ENCODE measurements at places on chromosomes 6 and 20. TPM values are rescaled to one million over a fixed set of nuclear protein-coding genes. Genes with fewer than 3 reads are reported as not detected.

The ADAT2 gene
- total RNA-seq: 7.8 TPM

The METTL24 gene
- total RNA-seq: 2.3 TPM

The RNF114 gene
- 181 TPM for total RNA-seq

The GPSM3 gene
- 6.0 TPM for total RNA-seq

The AVP gene
- not detected for total RNA-seq

The GSTA3 gene
- not detected for total RNA-seq

DNA sequence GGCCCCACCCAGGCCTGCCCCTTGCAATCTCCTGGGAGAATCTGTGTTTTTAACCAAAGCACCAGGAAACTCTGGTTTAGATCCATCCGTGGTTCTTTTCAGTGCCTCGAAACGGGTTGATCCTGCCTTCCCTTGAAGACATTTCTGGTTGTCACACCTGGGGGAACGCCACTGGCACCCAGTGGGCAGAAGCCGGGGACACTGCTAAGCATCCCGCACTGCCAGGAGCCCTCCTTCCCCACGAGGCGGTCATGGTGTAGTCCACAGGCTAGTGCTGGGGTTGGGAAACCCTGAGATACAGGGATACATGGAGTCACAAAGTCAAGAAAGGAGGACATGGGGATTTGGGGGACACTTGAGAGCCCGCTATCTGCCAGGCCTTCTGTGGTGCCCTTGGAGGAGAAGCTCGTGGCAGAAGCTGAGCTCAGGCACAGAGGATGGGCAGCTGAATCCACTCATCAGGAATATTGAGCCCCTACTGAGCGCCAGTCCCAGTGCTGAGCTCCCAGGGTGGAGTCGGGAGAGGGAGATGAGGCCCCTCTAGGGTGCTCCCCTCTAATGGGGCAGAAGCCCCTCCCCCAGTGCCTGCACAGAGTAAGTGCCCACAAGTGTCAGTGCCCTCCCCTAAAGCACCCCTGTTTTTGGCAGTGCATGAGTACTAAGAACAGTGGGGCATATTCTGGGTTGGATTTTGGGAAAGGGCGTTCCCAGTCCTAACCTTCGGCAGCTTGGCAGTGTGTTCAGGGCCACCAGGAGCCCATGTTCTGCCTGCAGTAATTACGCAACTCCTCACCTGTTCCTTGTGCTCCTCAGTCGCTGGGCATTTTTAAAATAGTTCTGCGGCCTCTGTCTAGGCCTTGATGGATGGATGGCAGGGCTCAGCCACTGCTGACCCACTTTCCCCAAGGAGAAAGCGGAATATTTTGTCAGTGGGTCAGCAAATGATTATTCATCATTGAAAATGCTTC, 25.6 kb upstream of the PHACTR3 start:
- H3K4me3 ChIP-seq: no peak overlapping the region
- no peaks in the 10 kb centered on the region for H3K4me1 ChIP-seq
- no peak for DNase-seq
- H3K27me3 ChIP-seq: no peaks in the 10 kb centered on the region

- no peak for DNase-seq
- H3K27ac ChIP-seq: no peak overlapping the region
- H3K4me1 ChIP-seq: no peaks in the 10 kb centered on the region
Measured at GRCh38 chr6:74507649-74508048, 698.2 kb downstream of the COL12A1 start.

DNA sequence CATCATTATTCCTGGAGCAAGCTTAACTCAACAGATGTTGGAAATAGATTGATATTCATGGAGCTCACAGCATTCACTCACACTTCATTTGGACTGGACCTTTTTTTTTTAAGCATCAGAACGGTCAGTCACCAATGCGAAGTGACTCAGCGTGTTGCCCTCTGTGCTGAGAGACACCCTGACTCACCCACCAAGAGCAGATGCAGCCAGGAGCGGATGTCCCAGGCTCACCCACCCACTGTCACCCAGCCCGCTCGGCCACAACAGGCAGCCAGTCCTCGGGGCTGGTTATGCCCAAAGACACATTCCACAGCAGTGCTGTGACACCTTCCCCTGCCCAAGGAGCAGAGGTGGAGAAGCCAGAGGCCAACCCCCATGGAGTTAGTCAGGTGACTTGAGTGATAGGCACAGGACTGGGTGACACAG, 15.7 kb downstream of the RNASET2 start:
- DNase-seq: no peak
- H3K36me3 ChIP-seq: no peaks in the 10 kb centered on the region
- no peak overlapping the region for H3K27ac ChIP-seq
- no peak overlapping the region for H3K4me3 ChIP-seq
- H3K4me1 ChIP-seq: no peaks in the 10 kb centered on the region

- DNase-seq: no peak
- no peaks in the 10 kb centered on the region for H3K27me3 ChIP-seq
- H3K4me3 ChIP-seq: no peak overlapping the region
- H3K4me1 ChIP-seq: no peaks in the 10 kb centered on the region
- H3K36me3 ChIP-seq: no peaks in the 10 kb centered on the region
Measured at GRCh38 chr20:15842872-15843271, 730.4 kb downstream of the KIF16B start.

DNA sequence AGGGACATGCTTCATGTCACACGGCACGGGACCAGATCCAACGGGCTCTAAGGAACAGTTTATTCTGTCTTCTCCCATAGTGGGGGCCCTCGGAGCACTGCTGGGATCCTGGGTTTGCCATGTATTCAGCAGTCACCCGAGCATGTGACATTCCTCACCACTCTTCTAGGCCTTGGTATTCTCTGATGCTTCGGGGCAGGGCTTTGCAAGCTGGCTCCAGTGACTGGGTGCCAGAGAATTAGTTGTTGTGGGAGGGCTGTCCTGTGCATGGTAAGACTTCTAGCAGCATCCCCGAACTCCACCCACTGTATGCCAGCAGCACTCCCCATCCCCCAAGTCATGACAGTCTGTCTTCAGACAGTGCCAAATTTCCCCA, 5.4 kb downstream of the CCN5 start:
- peaks cover 4% of the 10 kb centered on the region for H3K4me1 ChIP-seq
- H3K27me3 ChIP-seq: no peaks in the 10 kb centered on the region
- H3K36me3 ChIP-seq: no peaks in the 10 kb centered on the region
- no peak for DNase-seq
- H3K27ac ChIP-seq: no peak overlapping the region

DNA sequence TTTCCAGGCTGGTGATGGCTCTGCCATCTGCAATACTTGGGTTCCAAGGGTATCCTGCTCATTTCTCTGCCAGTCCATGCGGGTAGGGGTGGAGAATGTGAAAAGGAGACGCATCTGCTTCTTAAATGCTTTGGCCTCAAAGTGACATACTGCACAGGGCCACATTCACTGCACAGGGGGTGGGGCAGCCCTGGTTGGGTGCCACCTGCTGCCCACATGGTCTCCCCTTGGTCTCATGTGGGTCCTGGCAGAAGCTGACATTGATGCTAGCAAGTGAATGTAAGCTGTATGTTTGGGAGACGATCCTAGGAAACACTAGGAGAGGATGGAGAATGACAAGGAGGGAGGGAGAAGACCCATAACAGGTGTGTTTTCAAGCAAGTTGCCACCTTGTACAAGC, 140.9 kb downstream of the EDN3 start:
- no peak for DNase-seq
- no peaks in the 10 kb centered on the region for H3K36me3 ChIP-seq
- no peaks in the 10 kb centered on the region for H3K4me1 ChIP-seq

GRCh38 chr6:136103763-136104311, 146.3 kb downstream of the MTFR2 start:
- H3K4me3 ChIP-seq: no peak overlapping the region
- H3K27ac ChIP-seq: peak overlapping the region; percentile 19
- DNase-seq: peak; percentile 21
- no peaks in the 10 kb centered on the region for H3K27me3 ChIP-seq

DNA sequence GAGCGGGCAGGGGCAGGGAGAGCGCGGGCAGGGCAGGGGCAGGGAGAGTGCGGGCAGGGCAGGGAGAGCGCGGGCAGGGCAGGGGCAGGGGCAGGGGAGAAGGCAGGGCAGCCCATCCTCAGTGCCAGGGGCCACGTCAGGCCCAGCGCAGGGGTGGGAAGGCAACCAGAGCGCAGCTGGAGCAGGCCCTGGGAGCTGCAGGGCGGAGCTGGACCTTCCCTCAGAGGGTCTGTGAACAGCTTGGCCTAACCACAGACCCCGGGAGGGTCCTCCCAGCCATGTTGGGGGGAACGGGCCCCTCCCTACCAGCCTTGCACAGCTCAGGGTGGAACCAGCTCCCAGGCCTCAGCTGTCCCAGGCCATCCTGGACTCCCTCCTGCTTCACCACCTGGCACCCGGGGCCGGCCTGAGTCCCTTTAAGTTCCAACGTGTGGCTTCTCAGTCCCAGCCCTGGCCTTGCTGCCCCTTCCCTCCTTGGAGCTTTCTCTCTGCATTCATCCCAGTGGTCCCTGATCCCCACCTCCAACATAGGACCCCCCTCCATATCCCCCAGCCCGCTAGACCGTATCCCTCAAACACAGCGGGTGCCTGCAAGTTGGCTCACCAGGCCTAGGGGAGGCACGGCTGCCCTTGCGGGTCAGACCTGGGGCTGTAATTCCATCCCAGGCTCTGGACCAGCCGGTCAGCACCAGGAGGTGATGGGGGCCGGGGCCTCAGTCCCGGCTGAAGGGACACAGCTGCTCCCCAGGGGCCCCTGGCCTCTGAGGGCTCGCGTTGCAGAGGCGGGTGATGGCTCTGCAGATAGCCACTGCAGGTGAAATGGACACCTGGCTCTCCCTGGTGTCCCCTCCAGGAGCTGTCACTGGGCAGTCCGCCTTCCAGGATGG, 5.6 kb upstream of the ZBTB46 start:
- no peak for DNase-seq
- no peaks in the 10 kb centered on the region for H3K27me3 ChIP-seq
- no peak overlapping the region for H3K4me3 ChIP-seq
- peaks cover 24% of the 10 kb centered on the region for H3K4me1 ChIP-seq
- no peaks in the 10 kb centered on the region for H3K36me3 ChIP-seq
- no peak overlapping the region for H3K27ac ChIP-seq

DNA sequence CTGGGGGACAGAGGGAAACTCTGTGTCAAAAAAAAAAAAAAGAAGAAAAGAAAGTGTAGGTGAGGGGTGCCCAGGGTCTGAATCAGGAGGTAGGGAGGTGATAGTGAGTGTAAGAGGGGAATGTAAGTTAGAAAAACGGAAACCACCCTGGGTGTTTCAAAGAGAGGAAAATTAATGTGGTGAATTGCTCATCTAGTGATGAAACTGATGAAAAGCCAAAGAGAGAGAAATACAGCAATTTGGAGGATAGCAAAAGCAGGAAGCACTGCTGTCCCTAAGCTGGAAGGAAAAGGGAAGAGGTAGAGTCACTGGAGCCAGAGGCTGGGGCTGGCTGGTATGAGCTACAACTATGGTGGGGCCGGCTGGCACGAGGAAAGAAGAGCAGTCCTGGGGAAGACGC, 85.0 kb upstream of the CEP85L start:
- DNase-seq: no peak

DNA sequence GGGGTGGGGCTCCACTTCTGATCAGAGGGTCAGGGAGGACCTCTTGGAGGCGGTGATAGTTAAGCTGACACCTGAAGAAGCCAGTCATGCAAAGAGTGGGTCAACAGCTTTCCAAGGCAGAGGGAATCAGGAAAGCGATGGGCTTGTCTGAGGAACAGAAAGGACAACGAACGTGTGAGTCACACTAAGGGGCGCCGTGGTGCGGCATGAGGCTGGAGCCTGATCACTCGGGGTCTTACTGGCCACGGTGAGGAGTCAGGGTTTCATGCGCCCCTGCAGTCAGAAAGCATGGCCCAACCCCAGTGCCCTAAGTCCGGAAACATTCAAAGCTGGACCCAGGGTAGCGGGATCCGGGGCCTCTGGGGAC, 50.6 kb upstream of the SLC32A1 start:
- H3K27me3 ChIP-seq: no peaks in the 10 kb centered on the region
- no peak overlapping the region for H3K27ac ChIP-seq
- H3K36me3 ChIP-seq: no peaks in the 10 kb centered on the region
- no peak for DNase-seq
- no peak overlapping the region for H3K4me3 ChIP-seq

GRCh38 chr6:88562353-88563276, 396.5 kb upstream of the CNR1 start:
- no peak overlapping the region for H3K27ac ChIP-seq
- H3K27me3 ChIP-seq: no peaks in the 10 kb centered on the region
- no peak for DNase-seq
- H3K4me1 ChIP-seq: no peaks in the 10 kb centered on the region

GRCh38 chr6:13457577-13457976, 29.8 kb downstream of the GFOD1 start:
- no peaks in the 10 kb centered on the region for H3K27me3 ChIP-seq
- H3K27ac ChIP-seq: no peak overlapping the region
- DNase-seq: no peak
- no peaks in the 10 kb centered on the region for H3K36me3 ChIP-seq
- H3K4me1 ChIP-seq: peaks cover 8% of the 10 kb centered on the region

DNA sequence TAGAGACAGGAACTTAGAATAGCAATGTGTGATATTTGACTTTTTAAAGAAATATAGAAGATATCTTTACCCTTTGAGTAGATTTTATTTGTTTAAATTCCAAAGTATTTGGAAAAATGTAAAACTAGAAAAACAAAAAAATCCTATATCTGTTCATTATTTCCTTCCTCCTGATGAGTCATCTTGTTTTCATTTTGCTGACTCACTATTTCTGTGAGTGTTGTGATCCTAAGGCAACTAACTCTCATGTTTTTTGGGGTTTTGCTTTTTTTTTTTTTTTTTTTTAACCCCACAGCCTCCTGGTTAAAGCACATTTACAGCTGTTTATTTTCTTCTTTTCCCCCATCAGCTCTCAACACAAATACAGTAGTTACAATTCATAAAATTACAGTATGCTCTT, 37.8 kb upstream of the THEMIS start:
- DNase-seq: no peak
- H3K27me3 ChIP-seq: no peaks in the 10 kb centered on the region
- no peaks in the 10 kb centered on the region for H3K4me1 ChIP-seq
- H3K27ac ChIP-seq: no peak overlapping the region
- no peak overlapping the region for H3K4me3 ChIP-seq
- H3K36me3 ChIP-seq: no peaks in the 10 kb centered on the region

GRCh38 chr20:36808317-36809257, 35.0 kb upstream of the DSN1 start:
- peak; percentile 58 for DNase-seq
- H3K27me3 ChIP-seq: no peaks in the 10 kb centered on the region
- no peaks in the 10 kb centered on the region for H3K36me3 ChIP-seq

DNA sequence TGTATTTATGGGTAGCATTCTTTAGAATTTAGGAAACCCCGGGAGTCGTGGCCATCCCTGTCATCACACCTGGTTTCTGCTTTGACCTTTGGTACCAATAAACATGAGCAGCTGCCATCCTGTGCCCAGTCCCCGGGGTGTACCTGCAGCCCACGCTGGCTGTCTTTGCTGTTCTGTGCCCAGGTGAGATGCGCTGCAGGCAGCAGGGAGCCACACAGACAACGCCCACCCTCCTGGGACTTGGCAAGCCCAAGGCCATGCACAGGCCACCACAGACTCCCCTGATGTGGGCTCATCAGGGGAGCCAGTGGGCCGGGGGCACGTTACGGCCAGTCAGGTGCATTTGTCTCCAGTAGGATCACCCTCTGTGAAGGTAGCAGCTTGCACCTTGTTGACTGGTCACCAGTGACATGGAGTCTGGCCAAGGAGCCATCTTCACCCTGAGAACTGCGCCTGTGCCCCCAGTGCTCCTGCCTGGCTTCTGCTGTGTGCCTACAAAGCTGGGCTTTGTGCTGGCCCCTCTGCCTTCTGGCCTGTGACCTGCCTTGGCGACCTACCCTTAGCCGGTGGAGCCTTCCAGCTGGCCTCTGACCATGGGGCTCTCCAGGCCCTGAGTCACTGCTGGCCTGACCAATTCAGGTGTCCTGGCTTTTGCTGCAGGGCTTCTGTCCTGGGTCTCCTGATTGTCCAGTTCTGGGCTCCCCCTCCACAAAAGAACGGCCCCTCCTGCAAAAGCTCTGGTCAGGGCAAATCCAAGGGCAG, 14.2 kb upstream of the UNC93A start:
- DNase-seq: no peak
- no peaks in the 10 kb centered on the region for H3K4me1 ChIP-seq
- H3K27me3 ChIP-seq: no peaks in the 10 kb centered on the region
- no peak overlapping the region for H3K4me3 ChIP-seq
- no peak overlapping the region for H3K27ac ChIP-seq
